ENCODE measurements at places on chromosomes 4 and X.

- peak overlapping the region; percentile 98 for H3K4me3 ChIP-seq
- no peak for DNase-seq
- peak overlapping the region; percentile 85 for H3K27ac ChIP-seq
- no peaks in the 10 kb centered on the region for H3K27me3 ChIP-seq
- H3K4me1 ChIP-seq, result peaks cover 26% of the 10 kb centered on the region
Observed at GRCh38 chr4:70902577-70903290, 565 bp downstream of the MOB1B start.

- H3K4me1 ChIP-seq, result no peaks in the 10 kb centered on the region
- H3K27ac ChIP-seq, result no peak overlapping the region
- DNase-seq, result no peak
Observed at GRCh38 chr4:1470393-1470670, 64.1 kb upstream of the NKX1-1 start.

GRCh38 chrX:1468250-1468772 lies 15.6 kb upstream of the ASMTL start:
- H3K4me3 ChIP-seq, result peak overlapping the region; percentile 73
- H3K36me3 ChIP-seq, result peaks cover 62% of the 10 kb centered on the region
- no peaks in the 10 kb centered on the region for H3K27me3 ChIP-seq
- peaks cover 88% of the 10 kb centered on the region for H3K4me1 ChIP-seq
- peak; percentile 71 for DNase-seq

DNA sequence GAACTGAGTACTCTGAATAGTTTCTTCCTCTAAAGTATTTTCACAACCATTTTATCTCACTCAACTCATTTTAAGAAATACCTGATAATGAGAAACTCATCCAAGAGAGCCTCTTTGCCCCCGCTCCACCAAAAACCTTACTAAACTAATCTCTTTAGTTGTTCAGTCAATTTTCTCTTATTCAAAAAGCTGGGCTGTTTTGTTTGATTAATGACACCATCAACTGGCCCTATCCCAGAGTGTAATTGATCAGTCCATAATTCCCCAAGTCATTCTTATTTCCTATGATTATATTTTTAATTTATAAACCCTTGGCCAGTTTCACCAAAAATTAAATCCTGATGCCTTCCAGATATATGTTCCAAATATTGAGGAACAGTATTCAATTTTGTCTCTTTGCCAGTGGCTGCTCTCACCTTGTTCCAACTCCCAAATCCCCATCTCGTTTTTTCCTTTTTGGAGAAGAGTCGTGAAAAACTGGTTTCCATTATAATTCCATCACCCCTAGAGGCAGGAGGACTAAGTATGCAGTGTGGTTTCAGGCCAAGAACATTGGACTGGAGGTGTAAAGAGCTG lies 10.4 kb downstream of the LIMCH1 start:
- H3K4me1 ChIP-seq, result no peaks in the 10 kb centered on the region
- no peaks in the 10 kb centered on the region for H3K36me3 ChIP-seq
- H3K27me3 ChIP-seq, result peaks cover 3% of the 10 kb centered on the region
- no peak for DNase-seq

DNA sequence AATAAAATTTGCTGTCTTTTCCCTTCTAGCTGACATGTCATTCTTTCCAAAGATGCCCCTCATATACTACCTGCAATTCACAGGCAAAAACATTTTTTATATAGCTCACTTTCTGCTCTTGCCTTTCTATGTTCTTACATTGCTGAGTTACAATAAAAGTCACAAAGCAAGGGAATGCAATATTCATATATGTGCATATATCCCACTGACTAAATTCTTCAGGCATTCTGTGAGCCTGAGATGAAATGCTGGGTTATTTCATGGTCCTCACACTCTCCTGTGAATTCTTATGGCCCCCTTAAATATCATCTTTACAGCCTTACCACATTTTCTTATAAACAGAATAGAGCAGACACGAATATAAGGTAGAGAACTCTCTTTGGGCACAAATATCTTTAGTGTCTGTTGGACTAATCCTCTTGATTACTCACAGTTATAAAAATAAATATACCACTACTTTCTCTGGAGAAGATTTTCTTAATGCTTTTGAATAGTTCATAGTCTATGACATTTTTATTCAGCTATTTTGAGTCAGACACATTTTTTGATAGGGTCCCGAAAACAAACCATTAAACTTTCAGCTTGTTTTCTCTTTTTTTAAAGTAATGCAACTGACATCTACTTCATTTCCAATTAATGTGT lies 84.1 kb upstream of the H2AZ1 start:
- H3K4me3 ChIP-seq, result no peak overlapping the region
- no peak overlapping the region for H3K27ac ChIP-seq
- peaks cover 1% of the 10 kb centered on the region for H3K27me3 ChIP-seq
- H3K36me3 ChIP-seq, result no peaks in the 10 kb centered on the region

DNA sequence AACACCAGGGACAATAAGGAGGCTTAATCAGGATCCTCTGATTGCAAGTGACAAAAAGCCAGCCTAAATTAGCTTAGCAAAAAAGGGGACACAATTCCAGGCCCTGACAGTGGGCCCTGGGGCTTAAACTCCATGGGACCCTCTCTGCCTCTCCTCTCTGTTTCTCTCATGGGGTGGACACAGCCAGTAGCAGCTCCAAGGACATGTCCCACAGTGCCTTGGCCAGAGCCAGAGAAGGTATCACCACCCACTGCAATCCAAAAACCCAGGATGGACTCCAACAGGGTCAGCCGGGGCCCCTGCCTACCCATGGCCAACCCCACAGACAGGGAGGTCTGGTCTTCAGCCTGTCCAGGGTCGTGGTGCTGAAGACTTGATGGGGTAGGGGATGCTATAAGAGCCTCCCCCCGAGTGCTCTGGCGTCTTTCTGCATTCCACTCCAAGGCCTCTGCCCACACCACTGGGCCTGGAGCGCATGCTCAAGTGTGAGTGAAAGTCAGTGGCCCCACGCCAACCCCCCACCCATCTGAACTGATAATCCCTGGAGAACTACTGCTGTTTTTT lies 19.7 kb upstream of the PPP2R2C start:
- no peak for DNase-seq
- H3K4me3 ChIP-seq, result no peak overlapping the region
- H3K36me3 ChIP-seq, result no peaks in the 10 kb centered on the region

GRCh38 chrX:11787564-11787963 lies 29.5 kb downstream of the MSL3 start:
- H3K27me3 ChIP-seq, result no peaks in the 10 kb centered on the region
- peak overlapping the region; percentile 53 for H3K4me3 ChIP-seq
- H3K36me3 ChIP-seq, result no peaks in the 10 kb centered on the region
- DNase-seq, result peak; percentile 46
- no peak overlapping the region for H3K27ac ChIP-seq

DNA sequence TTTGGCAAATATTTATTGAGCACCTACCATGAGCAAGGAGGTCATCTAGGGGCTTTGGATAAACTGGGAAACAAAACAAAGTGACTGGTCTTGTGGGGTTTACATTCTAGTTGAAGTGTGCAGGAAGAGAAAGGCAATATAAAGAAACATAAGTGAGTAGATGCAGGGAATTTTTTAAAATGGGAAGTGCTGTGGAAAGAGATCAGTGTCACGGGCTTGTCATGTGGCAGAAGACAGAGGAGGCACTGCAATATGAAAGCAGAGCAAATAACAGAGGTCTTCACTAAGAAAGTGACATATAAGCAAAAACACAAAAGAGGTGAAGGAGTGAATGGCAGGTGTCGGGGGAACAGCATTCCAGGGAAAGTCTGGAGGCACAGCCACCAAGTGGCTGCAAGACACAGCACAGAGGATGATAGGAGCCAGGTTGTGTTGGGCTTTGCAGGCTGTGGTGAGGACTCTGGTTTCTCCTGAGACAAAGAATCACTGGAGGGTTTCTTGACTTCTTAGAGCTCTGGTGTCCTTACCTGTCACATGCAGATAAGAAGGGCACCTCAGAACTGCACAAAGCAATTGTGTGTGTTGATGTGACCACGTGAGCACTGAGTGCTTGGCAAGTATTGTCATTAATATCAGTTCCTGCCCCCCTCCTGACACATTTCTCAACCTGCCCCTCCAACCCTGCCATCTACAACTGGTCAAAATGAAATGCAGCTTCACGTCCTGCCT lies 143.5 kb downstream of the TSPAN5 start:
- DNase-seq, result no peak
- H3K36me3 ChIP-seq, result peaks cover 1% of the 10 kb centered on the region
- no peaks in the 10 kb centered on the region for H3K27me3 ChIP-seq
- peaks cover 15% of the 10 kb centered on the region for H3K4me1 ChIP-seq

DNA sequence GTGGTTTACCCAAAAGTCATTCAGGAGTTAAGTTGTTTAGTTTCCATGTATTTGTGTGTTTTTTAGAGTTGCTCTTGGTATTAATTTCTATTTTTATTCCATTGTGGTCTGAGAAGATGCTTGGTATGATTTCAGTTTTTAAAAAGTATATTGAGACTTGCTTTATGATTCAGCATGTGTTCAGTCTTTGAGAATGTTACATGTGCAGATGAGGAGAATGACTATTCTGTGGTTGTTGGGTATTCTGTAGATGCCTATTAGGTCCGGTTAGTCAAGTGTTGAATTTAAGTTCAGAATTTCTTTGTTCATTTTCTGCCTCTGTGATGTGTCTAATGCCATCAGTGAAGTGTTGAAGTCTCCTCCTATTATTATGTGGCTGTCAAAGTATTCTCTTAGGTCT lies 249.4 kb downstream of the ARHGAP10 start:
- H3K4me3 ChIP-seq, result no peak overlapping the region
- no peaks in the 10 kb centered on the region for H3K36me3 ChIP-seq
- no peaks in the 10 kb centered on the region for H3K4me1 ChIP-seq
- no peak overlapping the region for H3K27ac ChIP-seq
- DNase-seq, result no peak

GRCh38 chr4:170875868-170876267 lies 786.1 kb upstream of the AADAT start:
- H3K4me1 ChIP-seq, result no peaks in the 10 kb centered on the region
- DNase-seq, result no peak
- no peaks in the 10 kb centered on the region for H3K27me3 ChIP-seq
- no peaks in the 10 kb centered on the region for H3K36me3 ChIP-seq
- no peak overlapping the region for H3K4me3 ChIP-seq

GRCh38 chr4:137533855-137534254 lies 1.6 kb upstream of the PCDH18 start:
- no peaks in the 10 kb centered on the region for H3K4me1 ChIP-seq
- H3K27ac ChIP-seq, result no peak overlapping the region
- no peaks in the 10 kb centered on the region for H3K27me3 ChIP-seq
- DNase-seq, result no peak
- H3K36me3 ChIP-seq, result no peaks in the 10 kb centered on the region
- H3K4me3 ChIP-seq, result no peak overlapping the region

- H3K27me3 ChIP-seq, result no peaks in the 10 kb centered on the region
- no peaks in the 10 kb centered on the region for H3K4me1 ChIP-seq
- H3K27ac ChIP-seq, result no peak overlapping the region
- H3K4me3 ChIP-seq, result no peak overlapping the region
Observed at GRCh38 chrX:97027384-97027922, 143.7 kb downstream of the RPA4 start.

GRCh38 chr4:114312338-114312737 lies 286.3 kb upstream of the UGT8 start:
- H3K27ac ChIP-seq, result no peak overlapping the region
- no peaks in the 10 kb centered on the region for H3K4me1 ChIP-seq
- H3K4me3 ChIP-seq, result no peak overlapping the region
- no peaks in the 10 kb centered on the region for H3K27me3 ChIP-seq
- no peaks in the 10 kb centered on the region for H3K36me3 ChIP-seq

DNA sequence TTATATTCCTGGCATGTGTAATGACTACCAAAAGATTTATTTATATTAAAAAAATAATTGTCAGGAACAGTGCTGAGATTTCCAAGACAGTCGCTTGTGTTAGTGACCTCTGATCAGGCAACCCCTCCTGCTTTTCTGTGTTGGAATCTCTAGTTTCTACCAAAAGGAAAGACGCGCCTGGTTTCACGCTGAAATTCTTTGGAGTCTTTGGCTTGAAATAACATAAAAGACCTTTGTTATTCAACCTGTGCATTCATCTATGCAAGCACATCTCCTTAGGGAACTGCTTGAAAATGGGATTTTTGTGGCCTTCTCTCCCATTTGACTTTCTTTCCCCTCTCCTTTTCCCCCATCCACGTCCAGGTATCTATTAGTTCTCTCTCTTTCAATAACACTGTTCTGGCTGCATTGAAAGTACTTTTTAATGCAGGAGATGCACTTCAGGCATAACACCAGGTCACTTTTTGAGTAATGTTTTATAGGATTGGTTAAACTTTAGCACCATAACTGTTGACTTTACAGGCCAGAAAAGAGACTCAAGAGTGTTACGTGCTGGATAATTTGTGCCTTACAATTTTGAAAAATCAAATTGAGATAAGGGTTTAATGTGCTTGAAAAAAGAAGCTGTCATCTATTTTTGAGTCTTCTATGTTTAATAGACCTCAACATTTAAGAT lies 172.7 kb downstream of the GPAT3 start:
- H3K36me3 ChIP-seq, result no peaks in the 10 kb centered on the region
- no peak overlapping the region for H3K27ac ChIP-seq
- DNase-seq, result no peak
- peaks cover 6% of the 10 kb centered on the region for H3K27me3 ChIP-seq

DNA sequence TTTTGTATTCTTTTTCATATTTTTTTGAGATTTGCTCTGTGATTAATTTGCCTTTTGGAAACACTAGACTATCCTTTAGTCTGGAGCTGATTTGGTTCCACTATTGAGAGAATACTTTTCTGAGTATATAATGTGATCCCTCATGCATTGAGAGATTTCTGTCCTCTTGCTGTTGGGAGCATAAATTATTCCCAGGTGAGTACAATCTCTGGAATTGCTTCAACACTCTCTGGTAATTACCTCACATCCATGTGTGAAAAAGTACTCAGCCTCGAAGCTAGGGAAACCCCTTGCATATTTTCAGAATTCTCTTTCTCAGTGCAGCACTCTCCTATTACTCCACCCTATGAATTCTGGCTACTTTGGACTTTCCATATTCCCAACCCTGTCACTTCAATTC lies 550.0 kb downstream of the RAPGEF2 start:
- H3K4me1 ChIP-seq, result no peaks in the 10 kb centered on the region
- no peak overlapping the region for H3K4me3 ChIP-seq
- H3K36me3 ChIP-seq, result no peaks in the 10 kb centered on the region
- H3K27ac ChIP-seq, result no peak overlapping the region

GRCh38 chr4:184097241-184097605 lies 120.5 kb downstream of the ENPP6 start:
- H3K4me1 ChIP-seq, result peaks cover 4% of the 10 kb centered on the region
- H3K27ac ChIP-seq, result no peak overlapping the region
- DNase-seq, result no peak
- peak overlapping the region; percentile 64 for H3K4me3 ChIP-seq
- H3K36me3 ChIP-seq, result no peaks in the 10 kb centered on the region

DNA sequence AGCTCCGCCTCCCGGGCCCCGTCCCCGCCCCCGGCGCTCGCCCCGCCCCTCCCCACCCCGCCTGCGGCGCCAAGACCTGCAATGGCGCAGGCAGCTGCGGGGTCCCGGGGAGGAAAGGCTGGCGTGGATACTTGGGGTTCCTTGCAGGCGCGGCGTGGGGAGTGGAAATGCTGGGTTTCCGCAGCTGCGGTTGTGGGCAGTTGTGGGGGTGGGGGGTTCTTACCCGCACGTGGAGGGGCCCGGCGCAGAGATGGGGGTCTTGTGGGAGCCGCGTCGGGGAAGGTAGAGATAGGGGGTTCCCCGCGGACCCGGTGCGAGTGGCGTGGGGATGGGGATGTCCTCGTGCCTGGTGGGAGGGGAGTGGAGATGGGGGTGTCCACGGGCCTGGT lies 680 bp upstream of the ASMTL start:
- peaks cover 35% of the 10 kb centered on the region for H3K4me1 ChIP-seq
- H3K27ac ChIP-seq, result peak overlapping the region; percentile 97
- H3K36me3 ChIP-seq, result peaks cover 10% of the 10 kb centered on the region
- no peaks in the 10 kb centered on the region for H3K27me3 ChIP-seq
- H3K4me3 ChIP-seq, result peak overlapping the region; percentile 92

GRCh38 chrX:77510007-77510406 lies 62.8 kb downstream of the FGF16 start:
- H3K4me1 ChIP-seq, result no peaks in the 10 kb centered on the region
- peaks cover 75% of the 10 kb centered on the region for H3K36me3 ChIP-seq
- H3K4me3 ChIP-seq, result no peak overlapping the region
- H3K27ac ChIP-seq, result no peak overlapping the region
- no peaks in the 10 kb centered on the region for H3K27me3 ChIP-seq
